Inflammatory macrophage (primary cell): ENCODE measurements at places on chromosomes 16 and 17.

GRCh38 chr16:56327071-56327928 is 98.0 kb downstream of the AMFR start:
- DNase-seq = no peak

DNA sequence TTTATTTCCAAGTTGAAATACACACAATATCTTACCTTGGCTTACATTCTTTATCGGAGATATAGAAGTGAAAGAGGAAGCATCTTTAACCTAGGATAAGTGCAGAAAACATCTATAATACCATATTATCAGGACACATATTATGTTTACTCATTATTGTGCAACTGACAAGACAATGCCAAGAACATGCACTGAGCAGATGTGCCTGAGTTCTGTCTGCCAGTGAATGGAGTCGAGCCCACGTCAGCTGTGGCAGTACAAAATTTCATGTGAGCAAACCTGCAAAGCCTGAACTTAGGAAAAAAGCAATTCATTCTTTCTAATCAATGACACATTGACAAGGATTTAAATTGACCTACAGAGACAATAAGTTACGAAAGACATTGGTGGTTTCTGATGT is 154.4 kb downstream of the AXIN2 start:
- no peak for DNase-seq

DNA sequence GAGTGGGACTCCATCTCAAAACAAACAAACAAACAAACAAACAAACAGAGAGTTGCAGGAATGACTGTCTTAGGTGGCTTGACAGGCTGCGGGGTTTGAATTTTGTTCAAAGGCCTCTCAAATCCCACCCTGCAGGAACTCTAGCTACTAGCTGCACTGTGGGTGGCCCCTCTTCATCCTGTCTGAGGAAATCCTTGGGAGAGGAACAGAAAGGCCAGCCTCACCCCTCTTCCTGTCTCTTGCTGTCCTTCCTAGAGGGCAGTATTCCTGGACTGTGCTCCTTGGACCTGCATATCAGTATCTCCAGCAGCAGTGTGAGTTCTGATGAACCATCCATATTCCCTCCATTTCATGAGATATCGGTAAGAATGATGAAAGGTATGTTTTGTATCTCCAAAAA is 2.0 kb upstream of the CCDC92B start:
- DNase-seq = no peak

GRCh38 chr16:54991525-54991924 is 60.9 kb downstream of the IRX5 start:
- no peak for DNase-seq

- DNase-seq = no peak
Observed at GRCh38 chr16:26413780-26414179, 652.9 kb upstream of the C16orf82 start.
